ENCODE measurements at places on chromosomes 5 and 9.

DNA sequence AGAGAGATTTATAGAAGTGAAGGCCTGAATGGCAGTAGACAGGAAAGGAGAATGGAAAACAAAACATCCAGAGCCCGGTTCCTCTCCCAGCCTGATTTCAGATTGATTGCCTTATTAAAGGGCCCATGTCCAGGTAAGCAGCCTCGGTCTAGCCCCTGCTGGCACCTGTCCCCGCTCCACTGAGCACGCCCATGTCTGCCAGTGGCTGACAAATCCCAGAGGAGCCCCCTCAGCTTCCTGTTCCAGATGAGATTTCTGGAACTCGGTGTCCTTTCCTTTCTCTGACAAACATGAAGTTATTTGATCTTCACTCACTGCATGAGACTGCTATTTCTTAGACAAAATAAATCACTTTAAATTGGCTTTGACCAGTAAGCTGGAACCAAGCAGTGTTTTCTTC is 187.0 kb upstream of the ADCY2 start:
- no peak for DNase-seq

- peak; percentile 47 for DNase-seq
These were observed 91.3 kb upstream of the RASEF start for GRCh38 chr9:83154087-83154736.

DNA sequence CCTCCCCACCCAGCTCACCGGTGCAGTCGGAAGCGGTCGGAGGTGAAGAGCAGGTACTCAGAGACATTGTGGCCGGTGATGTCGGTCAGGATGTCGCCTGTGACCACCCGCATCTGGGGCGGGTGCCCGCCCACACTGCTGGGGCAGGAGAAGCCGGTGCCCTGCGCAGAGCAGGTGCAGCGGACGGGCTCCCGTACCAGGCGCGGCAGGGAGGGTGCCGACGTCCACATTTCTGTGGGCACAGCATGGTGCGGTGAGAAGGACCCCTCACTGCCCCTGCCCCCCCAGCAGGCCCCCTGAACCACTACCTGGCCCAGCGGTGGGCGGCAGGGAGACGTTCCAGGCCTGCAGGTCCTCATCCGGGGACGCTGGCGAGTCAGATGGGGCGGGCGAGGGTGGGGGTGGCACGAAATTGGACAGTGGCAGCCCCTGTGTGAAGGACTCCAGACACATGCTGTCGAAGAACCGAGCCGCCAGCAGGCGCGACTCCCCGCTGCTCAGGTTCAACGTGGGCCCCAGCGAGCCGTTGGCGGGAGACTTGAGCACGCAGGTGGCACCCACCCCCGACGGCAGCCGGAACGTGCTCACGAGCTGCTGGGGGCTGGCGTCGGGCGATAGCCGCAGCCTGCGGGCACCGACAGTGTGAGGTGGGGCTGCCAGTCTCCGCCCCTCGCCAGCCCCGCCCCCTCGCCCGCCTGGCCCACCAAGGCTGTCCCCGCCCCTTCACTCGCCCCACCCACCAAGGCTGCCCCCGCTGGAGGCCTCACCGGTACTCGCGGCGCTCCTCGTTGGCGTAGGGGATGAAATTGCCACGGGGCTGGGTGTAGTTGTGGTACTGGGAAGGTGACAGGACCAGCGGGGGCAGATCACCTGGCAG is 15.1 kb downstream of the ABCA2 start:
- no peak for DNase-seq

DNA sequence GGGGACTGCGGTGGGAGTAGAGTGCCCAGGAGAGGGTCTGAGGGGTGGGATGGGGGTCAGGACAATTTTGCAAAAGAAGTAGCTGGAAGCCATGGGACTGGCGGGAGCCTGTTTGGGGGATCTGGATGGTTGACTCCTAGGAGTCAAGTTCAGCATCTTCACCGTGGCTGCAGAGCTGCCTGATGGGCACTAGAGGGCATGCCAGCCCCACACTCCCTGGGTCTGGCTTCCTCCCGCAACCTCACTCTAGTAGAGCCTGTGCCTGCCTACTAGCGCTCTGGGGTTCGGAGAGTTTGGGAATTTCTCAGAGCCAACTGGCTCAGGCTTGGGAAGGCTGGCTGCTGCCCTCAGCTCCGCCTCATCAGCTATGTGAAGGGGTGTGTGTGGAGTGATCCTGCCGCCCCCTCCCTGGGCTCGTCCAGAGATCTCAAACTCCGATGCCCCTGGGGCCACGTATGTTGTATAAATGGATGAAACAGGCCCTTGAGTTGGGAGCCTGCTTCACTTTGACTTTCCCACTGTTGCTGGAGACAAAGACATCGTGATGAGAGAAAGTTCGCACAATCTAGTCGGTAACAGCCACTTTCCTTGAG is 10.8 kb downstream of the TSPAN17 start:
- no peak for DNase-seq

- DNase-seq: no peak
These were observed 8.5 kb downstream of the AMBP start for GRCh38 chr9:114069476-114070187.

GRCh38 chr5:157502143-157502647 is 42.2 kb downstream of the NIPAL4 start:
- no peak for DNase-seq
